SW 1271 (cell line): ENCODE measurements at places on chromosomes 3 and 15.

- no peak for DNase-seq
Measured at GRCh38 chr15:42276762-42277161, 3.5 kb upstream of the TMEM87A start.

GRCh38 chr3:104437891-104438290, 928.8 kb upstream of the ALCAM start:
- no peak for DNase-seq

GRCh38 chr3:63353383-63353782, 75.3 kb downstream of the SYNPR start:
- no peak for DNase-seq

DNA sequence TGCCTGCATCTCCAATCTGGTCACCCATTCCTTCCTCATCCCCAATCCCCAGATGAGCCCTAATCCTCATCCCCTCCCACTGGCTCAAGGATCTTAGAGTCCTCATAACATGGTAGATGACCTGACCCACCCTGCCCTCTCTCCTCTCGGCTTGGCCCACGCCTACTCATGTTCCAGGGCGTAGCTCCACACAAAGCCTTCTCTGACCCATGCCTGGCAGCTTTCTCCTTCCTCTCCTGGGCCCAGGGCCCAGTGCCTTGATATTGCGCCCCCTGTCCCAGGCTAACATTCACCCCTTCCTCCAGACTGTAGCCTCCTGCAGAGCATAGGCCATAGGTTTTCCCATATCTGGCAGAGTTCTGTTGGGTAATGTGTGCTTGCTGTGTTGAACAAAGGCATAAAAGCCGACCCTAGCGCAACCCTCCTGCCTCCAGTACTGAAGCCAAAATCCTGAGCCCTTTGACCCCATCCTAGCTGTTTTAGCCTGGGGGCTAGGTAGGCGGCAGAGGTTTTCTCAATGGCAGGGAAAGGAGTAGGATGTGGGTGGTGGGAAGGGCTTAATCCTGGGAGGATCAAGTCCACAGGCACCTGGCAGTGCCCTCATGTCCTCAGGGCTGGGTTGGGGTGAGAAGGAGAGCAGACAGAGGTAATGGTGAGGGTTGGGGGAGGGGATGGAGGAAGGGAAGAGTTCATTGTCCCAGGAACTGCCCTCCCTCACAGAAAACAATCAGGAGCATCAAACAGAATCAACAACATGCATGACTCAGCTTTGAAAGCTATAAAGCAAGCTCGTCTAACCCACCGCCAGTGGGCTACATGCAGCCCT, 35.5 kb downstream of the MESD start:
- DNase-seq = no peak

DNA sequence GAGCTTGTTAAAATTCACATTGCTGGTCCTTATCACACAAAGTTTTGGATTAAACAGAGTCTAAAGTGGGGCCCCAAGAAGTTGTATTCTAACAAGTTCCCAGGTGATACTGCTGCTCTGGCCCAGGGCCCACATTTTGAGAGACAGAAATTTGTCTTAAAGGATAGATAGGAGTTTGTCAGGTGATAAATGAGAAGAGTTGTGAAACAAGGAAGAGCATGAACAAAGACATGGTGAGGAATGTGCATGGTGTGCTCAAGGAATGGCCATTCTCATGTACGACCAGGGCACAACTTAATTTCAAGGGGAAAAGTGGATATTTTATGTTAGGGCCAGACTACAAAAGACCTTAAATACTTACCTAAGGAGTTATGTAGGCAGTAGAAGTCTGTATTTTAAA, 75.6 kb downstream of the GPR156 start:
- DNase-seq = no peak

DNA sequence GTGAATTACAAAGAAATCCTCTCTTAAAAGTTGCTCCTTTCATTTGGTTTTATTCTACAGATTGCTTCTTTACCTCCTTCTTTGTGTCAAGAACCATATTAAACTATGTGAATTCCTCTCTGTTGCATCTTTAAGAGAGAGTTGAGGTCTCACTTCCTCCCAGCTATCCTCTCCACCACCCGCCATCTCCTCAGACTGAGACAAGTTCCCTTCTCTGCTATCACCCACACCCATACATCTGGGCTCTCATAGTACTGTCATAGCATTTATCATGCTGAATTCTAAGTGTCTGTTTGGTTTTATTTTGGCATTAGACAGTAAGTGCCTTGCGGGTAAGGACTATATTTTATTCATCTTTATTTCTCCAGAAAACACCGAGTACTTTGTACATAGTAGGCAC, 54.2 kb downstream of the B3GALNT1 start:
- no peak for DNase-seq

DNA sequence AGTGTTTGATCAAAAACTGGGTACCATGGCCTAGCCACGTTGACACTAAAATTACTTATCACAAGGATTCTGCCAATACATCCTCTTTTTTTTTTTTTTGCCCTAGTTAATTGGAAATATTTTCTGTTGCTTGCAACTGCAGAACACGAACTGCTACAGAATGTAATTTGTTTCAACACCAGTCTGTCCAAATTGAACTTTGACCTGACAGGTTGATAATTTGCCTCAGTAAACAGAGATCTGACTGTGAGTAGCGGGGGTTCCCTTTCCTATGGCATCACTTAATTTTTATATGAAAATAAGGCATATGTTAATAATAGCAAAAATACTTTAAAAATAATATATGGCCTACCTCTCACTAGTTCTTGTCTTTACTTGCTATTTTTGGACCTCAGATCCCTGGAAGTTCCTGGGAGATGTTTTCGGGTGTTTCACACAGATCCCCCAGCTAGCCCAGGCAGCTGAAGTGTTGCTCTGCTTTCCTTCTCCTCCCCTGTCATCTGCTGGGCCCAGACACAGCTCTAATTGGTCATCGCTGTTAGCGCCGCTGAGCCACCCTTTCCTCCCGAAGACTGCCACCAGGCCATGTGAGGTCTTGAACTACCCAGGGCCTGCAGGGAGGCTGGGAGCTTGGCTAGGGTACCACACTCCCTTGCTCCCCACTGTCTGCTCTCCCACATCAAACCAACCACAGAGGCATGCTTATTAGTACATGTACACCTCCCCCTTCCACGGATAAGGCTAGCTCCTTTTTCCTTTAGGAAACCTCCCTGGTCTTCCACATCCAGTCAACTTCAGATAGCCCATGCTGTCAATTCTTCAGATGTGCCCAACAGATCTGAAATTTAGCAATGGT, 89.8 kb upstream of the RNF7 start:
- no peak for DNase-seq

DNA sequence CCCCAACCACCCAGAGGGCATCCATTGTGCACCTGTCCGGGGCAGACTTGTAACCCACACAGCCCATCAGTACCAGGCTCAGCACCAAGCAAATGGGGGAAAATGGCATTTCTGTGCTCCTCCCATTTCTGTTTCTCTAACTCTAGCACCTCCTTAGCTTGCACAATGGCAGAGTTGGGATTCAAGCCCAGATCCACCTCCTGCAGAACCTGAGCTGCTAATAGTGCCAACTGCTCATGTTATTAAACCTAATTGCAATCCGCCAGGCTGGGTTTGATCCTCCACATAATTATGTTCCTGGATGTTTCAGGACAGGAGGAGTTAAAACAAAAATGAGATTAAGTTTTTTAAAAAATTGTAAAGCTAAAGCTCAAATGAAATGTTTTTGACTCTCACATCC, 235.0 kb downstream of the OCA2 start:
- no peak for DNase-seq

DNA sequence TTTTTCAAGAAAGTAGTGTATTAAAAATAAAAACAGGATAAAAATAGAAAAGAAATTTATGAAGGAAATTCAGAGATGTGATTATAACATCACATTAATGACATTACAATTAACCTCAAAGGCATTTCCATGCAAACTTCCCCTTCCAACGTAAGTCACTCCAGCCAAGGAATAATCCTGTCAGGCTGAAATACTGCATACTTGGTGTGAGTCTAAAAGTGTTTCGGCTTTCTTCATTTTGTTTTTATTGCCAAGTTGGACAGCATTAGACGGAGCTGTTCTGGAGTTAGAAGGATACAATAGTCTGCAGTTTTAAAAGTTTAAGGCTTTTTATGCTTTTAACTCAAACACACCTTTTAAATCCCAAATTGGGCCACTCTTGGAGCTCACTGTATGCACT, 435.0 kb downstream of the MECOM start:
- DNase-seq = no peak

DNA sequence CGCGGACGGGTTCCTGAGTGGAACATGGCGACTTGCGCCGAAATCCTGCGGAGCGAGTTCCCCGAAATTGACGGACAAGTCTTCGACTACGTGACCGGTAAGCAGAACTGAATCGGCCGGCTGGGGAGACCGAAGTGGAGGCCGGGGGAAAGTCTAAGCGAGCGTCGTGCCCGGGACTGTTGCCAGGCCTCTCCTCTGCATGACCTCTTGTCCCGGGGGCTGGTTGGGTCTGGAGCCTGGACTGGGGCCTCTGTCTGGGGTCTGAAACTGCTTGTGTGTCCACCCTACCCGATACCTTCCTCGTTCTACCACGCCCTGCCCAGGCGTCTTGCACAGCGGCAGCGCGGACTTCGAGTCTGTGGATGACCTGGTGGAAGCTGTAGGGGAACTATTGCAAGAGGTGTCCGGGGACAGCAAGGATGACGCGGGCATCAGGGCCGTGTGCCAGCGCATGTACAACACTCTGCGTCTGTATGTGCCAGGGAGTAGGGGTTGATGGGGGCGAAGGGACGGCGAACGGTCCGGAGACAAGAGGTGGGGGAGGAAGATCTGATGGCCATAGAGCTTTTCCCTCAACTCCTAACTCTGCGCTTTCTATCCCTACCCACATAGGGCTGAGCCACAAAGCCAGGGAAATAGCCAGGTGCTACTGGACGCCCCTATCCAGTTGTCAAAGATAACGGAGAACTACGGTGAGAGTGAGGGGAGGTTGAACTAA, at the start of gene ABCF3:
Gene ABCF3 (plus strand): TSS at position 16 of the 718 bp plus-strand sequence. CDS start 9 bp downstream, at position 25.
- no peak for DNase-seq

GRCh38 chr3:177050501-177051237, 146.6 kb downstream of the TBL1XR1 start:
- DNase-seq = peak; percentile 54

- no peak for DNase-seq
Measured at GRCh38 chr15:42233107-42233506, 25.0 kb upstream of the VPS39 start.
